ENCODE measurements at places on chromosomes 4 and X.

GRCh38 chr4:113662581-113662980 is 99.0 kb downstream of the CAMK2D start:
- DNase-seq = no peak

GRCh38 chr4:2036866-2037265 is 22.3 kb upstream of the NAT8L start:
- no peak for DNase-seq

GRCh38 chr4:80459918-80460473 is 124.5 kb downstream of the CFAP299 start:
- no peak for DNase-seq

DNA sequence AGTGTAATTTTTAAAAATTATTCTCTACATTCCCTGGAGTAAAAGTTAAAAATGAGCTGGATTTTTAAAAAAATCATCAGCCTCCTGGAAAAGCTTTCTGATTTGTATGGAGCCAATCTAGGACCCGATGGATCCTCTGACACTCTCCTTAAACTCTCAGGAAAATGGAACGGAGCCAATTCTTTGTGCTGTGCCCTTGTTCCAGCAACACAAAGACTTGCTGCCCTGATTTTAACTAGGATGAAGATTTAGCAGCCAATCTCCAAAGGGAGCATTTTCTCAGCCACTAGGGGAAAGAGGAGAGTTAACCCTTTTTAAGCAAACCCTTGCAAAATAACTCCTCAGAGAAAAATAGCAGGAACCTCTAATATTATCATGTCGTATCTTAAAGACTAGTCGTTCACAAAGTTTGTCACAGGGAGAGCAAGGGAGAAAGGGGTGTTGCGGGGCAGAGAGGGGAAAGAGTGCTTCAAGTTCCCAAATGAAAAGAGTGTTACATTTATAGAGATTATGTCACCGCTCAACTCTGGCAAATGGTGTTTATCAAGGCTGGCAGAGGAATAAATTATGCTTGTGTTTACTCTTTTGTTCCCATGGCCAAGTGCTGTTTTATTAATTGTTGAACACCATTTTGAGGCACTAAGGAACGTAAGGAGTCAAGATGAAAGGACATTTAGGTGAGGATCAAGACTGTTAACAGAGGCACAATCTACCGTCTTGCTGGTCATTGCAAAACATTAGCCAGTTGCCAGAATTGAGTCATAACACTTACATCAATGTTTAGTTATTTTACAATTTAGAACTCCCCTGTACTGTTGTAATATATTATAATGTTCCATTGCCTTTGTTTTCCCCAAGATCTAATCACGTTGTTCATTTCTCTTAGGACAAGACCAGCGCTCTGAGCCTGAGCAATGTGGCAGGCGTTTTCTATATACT is 250.7 kb downstream of the THOC2 start:
- no peak for DNase-seq

GRCh38 chr4:119040694-119041185 is 94.9 kb upstream of the MYOZ2 start:
- no peak for DNase-seq

- no peak for DNase-seq
Measured at GRCh38 chrX:123876844-123877243, 17.0 kb downstream of the XIAP start.

DNA sequence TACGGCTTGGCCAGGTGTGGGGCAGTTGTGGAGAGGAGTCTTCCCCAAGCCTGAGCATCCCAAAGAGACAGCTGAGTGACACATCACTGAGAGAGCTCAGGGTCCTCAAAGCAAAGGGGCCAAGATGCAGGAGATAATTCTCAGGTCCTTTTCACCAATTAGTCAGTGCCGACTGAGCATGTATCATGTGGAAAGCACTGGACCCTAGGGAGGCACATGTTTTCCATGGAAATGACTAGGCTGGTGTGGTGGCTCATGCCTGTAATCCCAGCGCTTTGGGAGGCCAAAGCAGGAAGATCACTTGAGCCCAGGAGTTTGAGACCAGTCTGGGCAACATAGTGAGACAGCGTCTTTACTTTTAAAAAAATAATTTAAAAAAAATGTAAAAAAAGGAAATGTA is 67.3 kb upstream of the PRPS1 start:
- no peak for DNase-seq

DNA sequence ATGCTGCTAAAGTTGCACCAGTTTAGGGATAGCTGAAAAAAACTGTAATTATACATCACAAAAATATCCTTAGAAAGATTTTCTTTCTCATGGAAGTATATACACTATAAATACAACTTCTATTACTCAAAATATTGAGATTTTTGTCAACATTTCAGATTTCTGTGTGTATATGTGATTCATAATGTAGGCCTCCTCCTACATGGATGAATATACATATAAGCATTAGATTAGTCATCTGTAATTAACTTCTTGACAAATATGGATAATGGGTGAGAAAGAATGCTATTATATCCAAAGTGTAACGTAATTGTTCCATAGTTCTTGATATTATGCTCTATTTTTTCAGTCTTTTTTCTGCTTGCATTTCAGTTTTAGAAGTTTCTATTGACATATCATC is 124.9 kb downstream of the CBLL2 start:
- no peak for DNase-seq

DNA sequence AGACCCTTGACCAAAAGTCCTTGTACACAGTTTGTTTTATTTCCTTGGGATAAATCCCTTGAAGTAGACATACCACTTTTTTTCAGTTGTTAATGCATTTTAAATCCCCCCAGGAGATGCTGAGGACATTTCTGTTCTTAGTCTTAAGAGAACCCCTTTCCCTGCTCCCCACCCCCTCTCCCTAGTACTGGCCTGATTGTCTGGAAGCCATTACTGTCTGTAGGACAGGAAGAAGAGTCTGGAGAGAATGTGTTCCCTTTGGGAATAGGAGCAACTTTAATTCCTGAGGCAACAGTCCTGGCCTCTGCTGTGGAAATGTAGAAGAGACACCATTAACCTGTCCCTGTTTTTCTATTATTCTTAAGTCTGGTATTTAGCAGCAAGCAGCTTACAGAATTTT is 52.3 kb upstream of the TMEM131L start:
- no peak for DNase-seq

GRCh38 chrX:137858106-137858505 is 292.2 kb downstream of the ZIC3 start:
- no peak for DNase-seq

- no peak for DNase-seq
Measured at GRCh38 chr4:88975958-88976774, 80.8 kb downstream of the FAM13A start.

DNA sequence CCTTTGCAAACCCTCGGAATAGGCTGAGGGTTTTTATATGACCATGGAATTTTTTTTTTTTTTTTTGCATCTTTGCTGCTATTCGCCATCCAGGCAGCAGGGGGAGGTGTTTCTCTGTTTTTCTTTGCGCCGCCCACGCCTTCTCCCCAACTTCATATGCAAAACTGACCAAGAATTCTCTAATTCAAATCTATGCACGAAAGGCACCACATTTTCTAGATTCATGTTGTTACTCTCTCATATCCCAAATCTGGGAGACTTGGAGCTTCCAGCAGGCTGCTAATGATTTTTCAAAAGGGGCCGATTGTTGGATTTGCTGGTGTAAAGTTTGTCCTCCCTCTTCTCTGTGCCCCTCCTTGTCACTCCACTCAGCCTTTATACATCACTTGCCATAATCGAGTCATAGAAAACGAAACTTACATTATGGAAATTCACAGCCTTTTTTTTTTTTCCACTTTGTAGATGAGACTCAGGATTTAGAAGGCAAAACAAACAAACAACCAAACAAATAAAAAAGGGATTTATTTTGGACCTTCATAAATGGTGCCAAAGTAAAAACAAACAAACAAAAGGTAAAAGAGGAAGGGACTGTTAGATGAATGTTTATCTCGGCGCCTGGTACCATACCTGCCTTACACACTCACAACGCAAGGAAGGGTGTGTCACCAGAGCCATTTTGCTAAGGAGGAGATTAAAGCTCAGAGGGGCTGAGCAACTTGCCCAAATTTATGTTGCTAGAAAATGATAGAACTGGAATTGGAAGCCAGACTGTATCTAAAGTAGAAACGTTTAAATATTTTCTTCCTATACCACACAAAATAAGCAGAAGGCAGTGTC is 29.3 kb upstream of the BOD1L1 start:
- peak; percentile 54 for DNase-seq

DNA sequence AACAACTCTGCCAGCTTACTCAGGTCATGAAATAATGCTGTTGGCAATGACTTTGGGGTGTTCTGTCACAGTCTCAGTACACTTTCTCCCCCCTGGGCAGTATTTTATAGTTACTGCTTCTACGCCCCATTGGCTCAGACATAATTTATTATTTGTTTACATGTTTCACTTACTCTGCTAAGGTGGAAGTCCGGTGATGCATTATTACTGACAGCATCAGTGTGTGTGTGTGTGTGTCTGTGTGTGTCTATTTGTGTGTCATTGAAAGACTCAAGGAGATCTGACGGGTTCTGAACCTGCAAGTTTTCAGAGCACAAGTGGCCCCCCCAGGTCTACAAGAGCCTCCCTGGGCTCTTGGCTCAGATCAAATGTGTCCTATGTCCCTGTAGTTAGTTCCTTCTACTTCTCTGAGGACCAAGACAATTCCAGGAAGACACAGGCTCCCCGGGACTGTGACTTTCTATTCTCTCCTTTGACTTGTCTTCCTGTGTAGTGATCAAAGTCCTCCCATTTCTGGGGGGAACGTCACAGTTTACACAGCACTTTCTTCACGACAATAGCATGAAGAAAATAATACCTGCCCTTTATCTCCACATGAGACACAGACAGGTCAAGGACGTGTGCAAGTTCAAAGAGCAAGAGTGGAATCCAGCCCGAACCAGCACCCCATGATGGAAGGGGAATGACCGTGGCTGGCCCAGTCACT is 283.7 kb upstream of the GATB start:
- no peak for DNase-seq

- DNase-seq = no peak
Measured at GRCh38 chr4:115824630-115825029, 711.2 kb upstream of the NDST4 start.

DNA sequence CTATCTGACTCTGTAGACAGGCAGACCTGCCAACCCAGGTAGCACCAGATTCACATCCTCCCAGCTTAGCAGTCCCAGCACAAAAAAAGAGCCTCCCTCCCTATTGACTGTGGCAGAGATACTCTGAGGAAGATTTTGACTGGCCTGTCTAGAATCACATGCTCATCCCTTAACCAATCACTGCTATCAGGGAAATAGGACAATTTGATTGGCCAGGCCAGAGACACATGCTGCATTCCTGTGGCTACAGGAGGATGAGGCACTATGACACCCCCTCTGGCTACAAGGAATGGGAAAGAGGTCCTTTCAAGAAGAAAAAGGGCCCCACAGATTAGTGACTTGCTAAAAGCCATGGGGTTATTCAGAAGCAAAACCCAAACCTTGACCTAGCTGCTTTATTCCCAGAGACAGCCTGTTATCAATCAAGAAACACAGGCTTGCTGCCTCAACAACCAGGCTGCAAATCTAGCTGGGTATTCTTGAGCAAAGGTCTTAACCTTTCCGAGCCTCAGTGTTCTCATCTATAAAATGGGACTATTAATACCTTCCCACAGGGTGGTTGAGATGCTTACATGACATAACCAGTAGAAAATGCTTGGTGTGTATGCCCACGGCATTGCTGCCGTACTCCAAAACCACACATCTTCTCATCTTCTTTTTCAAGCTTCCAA is 147.6 kb downstream of the BCOR start:
- DNase-seq = no peak

GRCh38 chrX:28910487-28910886 is 323.2 kb downstream of the IL1RAPL1 start:
- DNase-seq = no peak

GRCh38 chr4:13207226-13207625 is 276.9 kb downstream of the RAB28 start:
- no peak for DNase-seq
